Left hindlimb (tissue), 1 donor: ENCODE measurements at places on chromosomes 4 and X.

- no peak for DNase-seq
These were observed 21.2 kb upstream of the GLRA2 start for GRCh38 chrX:14508025-14508690.

DNA sequence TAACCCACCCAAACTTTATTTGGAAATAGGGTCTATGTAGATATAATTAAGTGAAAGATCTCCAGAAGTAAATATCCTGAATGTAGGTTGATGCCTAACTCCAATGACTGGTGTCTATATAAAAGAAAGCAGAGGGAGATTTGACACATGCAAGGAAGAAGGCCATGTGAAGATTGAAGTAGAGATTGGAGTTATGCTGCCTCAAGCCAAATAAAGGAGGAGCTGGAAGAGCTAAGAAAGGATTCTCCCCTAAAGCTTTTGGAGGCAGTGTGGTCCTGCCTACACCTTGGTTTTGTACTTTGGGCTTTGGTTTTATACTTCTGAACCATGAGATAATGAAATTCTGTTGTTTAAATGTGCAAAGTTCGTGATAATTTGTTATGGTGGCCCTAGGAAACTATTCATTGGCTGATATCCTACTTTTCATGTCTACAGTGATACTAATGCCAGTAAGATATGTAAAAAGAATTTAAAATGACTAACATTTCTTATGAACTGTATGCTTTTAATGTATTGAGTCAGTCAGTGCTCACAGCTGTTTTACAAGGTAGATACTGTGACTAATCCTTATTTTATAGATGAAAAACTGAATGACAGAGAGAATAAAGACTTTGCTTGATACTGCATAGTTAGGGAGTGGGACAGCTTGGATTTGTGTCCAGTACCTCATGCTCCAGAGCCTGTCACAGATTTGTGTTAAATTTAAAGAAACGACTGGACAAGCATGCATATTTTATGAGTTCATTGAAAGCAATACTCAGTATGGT lies 5.9 kb upstream of the RAB40AL start:
- DNase-seq, result no peak

- no peak for DNase-seq
These were observed 198.8 kb upstream of the ANXA10 start for GRCh38 chr4:167893531-167893930.

- no peak for DNase-seq
These were observed 56.0 kb downstream of the VGLL1 start for GRCh38 chrX:136588036-136588435.

GRCh38 chr4:91025241-91026148 lies 898.3 kb downstream of the CCSER1 start:
- no peak for DNase-seq

GRCh38 chr4:121397941-121398601 lies 17.3 kb upstream of the QRFPR start:
- no peak for DNase-seq

DNA sequence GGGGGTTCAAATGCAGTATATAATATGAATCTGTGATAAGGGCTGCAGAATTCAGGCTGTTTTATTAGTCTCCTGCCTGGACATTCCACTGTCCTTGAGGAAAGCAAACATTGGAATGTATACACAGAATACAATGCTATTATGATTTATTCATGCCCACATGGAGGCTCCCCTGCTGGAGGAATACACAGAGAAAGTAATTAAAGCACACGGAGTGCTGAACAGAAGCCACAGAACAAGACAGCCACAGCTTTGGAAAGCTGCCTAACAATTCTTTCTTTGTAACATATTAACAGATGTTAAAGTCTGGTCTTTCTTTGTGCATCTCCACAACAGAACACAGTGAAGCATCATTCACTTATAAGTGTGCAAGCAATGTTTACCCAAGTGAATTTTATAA lies 155.8 kb downstream of the ARAP2 start:
- no peak for DNase-seq

- DNase-seq, result no peak
These were observed 380.5 kb upstream of the RASGEF1B start for GRCh38 chr4:81852031-81852715.

- DNase-seq, result no peak
These were observed 94.7 kb upstream of the DIPK2B start for GRCh38 chrX:45295259-45295986.

DNA sequence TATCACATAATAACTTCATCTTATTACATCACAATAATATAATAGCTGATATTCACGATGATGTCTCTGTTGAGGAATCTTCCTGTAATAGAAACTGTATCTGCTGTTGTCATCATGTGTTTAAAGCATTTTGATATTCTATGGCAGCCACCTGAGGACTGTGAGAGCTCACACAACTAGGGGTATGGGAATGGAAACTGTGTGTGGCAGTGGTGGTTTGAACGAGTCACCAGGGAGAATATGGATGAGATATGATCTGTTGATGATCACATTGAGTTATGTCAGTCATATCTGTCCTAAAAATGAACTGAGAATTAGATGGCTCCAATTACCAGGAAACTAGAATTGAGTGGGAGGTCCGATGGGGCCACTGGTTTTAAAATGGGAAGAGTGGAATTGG lies 169.6 kb downstream of the MID1IP1 start:
- DNase-seq, result no peak

DNA sequence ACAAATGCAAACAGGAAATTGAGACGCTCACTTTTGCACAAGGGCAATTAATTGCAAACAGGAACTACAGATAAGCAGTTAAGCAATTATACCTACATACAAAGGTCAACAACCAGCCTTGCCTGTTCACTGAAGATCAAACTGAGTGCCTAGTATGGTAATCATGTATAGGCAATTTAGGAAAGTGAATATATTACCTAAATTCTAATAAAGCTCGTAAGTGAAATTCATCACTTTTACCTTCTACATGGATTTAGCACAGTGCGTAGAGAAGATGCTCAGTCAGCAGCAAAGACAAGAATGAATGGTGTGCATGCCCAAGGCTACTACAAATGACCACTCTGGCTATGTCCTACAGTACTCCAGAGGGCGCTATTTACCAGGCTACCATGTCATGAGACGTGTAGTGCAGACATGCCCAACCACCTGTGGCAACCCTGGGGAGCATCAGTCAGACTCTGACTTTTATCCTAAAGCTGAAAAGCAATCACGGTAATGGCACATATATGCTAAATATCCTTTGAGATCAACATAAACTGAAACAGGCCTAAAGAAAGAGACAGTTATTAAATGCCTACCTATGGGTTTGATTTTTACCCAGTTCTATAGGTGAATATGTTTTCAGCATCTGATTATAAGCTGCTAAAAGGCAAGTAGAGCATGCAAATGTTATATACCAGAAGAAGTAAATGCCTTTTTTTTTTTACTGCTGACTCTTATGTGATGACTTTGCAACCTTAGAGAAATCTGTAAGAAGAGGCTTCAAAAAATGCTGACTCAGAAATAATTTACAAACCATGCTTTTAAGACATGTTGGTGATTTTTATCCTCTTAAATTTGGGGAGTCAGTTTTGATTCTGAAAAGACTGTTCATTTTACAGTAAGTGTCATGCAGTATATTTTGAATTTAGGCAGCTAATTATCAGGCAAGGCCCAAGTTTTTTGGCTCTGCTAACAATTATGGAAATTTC lies 178.0 kb downstream of the PPP3CA start:
- peak; percentile 37 for DNase-seq

GRCh38 chrX:22122510-22122909 lies 90.4 kb downstream of the PHEX start:
- DNase-seq, result no peak

- DNase-seq, result no peak
These were observed 75.8 kb downstream of the MAGEB10 start for GRCh38 chrX:27883468-27884092.

DNA sequence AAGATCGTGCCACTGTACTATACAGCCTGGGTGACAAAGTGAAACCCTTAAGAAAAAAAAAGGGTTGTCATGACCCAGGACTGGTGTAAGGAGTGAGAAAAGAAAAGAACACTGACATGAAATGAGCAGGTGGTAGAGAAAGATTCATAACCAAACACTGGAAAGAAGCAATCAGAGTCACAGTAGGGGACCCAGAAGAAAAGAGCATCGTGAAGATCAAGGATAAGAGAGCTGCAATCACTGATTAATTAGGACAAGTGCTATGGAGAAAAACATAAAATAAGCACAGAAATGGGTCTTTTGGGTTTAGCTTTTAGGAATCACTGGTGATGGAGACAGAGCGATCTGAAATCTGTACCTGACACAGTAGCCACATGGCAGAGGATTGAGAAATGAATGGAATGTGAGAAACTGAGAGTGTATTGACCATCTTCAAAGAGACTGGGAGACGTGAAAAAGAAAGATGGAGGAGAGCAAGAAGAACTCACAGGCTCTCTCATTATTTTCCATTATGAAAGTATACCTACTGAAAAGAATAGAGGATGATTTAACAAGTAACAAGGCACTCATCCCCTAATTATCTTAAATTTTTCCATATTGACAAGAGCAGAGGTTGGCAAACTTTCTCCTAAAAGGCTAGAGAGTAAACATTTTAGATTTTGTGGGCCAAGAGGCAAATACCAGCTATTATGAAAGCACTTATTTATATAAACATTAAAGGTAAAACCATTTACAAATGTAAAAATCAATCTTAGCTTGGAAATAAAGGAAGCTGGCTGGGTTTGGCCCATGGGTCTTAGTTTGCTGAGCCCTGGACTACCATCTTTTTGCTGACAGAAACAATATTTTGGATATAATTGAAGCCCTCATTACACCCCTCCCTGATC lies 7.3 kb downstream of the TMEM154 start:
- DNase-seq, result no peak

- DNase-seq, result no peak
These were observed 229.6 kb upstream of the AGTR2 start for GRCh38 chrX:115940888-115941332.

DNA sequence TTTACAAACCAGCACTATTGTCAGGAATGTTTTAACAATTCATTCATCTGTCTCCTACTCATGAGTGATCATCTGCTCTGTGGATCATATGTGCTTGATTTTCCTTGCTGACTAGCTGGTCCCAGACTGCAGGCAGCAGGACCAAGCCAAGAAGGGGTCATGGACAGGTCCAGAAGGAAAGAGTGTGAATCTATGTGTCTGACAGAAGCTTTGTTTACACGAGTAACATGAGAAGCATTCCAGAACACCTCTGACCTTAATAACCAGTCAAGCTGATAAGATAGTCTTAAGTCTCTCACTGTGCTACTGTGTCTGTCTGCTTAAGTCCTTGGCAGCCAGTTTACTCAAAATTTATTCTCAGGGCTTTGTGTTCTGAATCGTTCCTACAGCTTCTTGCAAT lies 39.0 kb downstream of the GUCY1A1 start:
- DNase-seq, result no peak

- no peak for DNase-seq
These were observed 32.5 kb upstream of the ZNF185 start for GRCh38 chrX:152865232-152865920.

DNA sequence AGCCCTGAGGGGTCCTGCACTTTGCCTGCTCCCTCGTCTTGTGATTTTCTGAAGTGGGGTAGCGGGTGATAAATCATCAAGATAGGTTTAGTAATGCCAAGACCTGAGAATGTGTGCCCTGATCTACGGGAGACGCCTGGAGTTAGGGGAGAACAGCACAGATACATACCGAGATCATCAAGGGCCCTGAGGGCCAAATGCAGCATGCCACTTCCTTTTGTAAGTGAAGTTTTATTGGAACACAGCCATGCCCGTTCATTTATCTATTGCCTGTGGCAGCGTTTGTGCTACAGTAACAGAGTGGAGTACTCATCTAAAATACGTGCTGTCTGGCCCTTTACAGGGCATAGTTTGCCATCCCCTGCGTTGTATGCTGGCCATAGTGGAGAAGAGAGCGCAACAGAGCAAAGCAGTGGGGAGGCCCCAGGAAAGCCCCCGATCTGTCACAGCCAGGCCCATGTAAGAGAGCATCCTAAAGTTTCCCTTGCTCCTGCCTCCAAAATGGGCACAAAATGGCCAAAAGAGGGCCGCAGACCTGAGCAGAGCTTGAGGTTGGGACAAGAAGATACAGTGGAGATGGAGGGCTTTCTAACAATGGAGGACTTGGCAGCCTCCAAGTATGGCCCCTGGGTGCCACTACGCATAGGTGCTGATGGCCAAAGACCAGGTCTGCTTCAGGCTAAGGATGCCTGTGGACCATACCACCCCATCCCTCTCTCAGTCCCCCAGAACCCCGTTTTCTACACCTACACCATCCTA lies 167.0 kb downstream of the SMIM20 start:
- no peak for DNase-seq

GRCh38 chr4:84279678-84280077 lies 219.4 kb downstream of the NKX6-1 start:
- DNase-seq, result no peak

- DNase-seq, result no peak
These were observed 581 bp downstream of the DNAJB14 start for GRCh38 chr4:99945718-99946355.

DNA sequence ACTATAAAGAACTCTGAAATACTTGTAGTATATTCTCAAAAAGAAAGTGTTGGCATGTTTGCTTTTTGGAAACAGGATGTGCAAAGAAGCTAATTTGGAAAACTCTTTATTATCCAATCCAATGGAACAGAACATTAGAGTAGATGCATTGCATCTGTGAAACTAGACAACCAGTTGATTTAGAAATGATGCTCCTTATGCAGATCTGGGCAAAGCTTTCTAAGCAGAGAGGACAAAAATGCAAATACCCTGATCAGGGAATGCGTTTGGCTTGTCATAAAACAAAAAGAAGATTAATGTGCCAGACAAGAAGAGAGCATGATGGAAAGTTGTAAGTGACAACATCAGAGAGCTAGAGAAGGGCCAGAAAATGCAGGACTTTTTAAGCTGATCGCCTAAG lies 142.3 kb downstream of the RCHY1 start:
- DNase-seq, result no peak

- no peak for DNase-seq
These were observed 322.2 kb downstream of the GPAT3 start for GRCh38 chr4:83858131-83858530.

DNA sequence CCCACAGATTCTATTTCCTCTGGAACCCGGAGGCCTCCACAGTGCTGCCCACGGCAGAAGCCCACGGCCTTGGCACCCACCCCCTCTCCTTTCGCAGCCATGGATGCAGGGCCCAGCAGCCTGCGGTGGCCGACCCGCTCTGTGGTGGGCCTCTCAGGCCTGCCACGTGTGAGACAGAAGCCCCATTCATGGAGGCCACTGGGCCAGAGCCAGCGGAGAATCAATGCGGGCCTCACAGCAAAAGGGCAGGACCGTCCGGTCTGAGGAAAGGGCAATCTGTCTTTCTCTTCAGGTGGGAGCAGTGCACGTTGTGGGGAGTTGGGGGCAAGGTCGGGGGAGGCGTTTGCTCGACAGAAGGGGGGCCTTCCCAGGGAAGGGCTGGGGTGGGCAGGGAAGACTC lies 8.4 kb upstream of the HAUS7 start:
- no peak for DNase-seq

- DNase-seq, result no peak
These were observed 187.3 kb upstream of the MBNL3 start for GRCh38 chrX:132676102-132676501.

DNA sequence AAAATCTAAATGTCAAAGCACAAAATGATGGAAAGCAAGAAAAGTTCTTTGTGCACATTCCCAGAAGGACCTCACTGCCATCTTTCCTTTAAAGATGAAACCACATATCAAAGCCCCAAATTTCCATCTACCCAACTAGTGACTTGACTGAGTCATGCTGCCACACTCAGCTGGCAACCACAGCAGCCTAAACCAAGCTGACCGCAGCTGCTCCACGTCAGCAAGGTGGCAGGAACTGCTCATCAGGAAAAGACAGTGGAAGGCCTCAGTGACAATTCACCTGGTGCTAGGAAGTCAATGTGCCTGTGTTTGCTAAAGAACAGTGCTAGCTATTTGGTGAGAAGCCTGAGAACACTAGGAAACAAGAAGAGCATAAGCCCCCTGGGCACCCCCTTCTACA lies 26.1 kb downstream of the ACOX3 start:
- no peak for DNase-seq

GRCh38 chr4:107058828-107059227 lies 22.7 kb upstream of the DKK2 start:
- DNase-seq, result no peak
